ENCODE measurements at places on chromosomes 1 and 21.

- DNase-seq = no peak
Observed at GRCh38 chr1:221837896-221838295, 96.0 kb upstream of the DUSP10 start.

- DNase-seq = no peak
Observed at GRCh38 chr1:9018333-9018732, 7.9 kb downstream of the SLC2A7 start.

- no peak for DNase-seq
Observed at GRCh38 chr1:237701534-237701933, 189.2 kb downstream of the ZP4 start.

DNA sequence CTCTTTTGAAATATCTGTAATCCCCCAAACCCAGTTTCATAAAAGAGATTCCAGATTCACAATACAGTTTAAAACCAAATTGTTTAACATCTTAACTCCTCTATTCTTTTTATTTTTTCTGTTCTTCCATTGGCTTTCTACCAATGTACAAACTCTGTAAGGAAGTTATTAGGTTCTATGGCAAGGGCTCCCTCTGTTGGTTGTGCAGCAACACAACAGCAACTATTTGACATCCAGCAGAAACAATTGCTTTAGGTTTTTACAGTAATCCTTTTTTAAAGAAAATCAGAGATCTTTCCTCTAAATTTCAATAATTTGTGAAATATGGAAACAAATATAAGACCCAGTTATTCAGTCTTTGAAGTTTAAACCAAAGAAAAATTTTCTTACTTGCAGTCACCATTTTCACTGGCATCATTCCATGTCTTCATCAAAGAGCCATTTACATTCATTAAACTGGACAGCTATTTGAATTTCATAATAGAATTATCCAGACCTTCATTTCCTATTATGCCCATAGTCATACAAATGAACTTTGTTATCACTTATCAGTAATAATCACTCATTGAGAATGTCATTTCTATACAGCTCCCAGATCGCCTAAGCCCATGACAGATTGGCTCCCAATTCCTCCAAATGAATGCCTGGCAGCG lies 46.5 kb upstream of the RNF11 start:
- peak; percentile 31 for DNase-seq

DNA sequence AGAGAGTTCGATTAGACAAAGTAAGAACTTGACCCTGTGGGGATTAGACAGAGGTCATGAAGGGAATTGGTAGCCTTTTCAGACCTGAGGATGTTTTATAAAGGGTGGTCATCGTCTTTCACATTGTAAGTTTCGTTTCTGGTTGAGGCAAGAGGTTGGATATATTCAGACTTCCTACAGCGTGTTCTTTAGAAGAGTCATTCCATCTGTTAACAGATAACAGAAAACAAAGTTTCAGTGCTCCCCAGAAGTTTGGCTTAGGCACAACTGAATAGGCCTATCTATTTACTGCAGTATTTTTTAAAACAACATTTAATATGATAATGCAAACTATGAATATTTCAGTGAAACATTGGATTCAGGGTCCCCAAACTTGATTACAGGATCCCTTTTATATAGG lies 17.1 kb upstream of the IVNS1ABP start:
- DNase-seq = no peak

DNA sequence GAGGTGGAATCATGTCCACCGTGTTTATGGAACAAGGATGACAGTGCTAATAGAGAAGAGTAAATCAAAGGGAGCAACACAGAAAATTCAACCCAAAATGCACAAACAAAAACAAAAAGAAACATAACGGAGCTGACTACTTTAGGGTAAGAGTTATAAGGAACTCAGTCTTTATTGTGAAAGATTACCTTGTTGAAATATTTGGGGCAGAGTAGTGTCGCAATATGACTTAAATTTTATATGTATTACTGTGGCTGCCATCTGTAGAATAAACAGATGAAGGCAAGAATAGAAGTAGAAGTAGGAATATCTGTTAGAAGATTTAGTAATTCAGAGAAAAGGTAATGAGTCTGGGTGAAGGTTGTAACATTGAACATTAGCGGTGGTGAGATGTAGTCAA lies 913.9 kb downstream of the BRINP3 start:
- DNase-seq = no peak

GRCh38 chr1:55844322-55844721 lies 629.2 kb upstream of the USP24 start:
- DNase-seq = no peak

DNA sequence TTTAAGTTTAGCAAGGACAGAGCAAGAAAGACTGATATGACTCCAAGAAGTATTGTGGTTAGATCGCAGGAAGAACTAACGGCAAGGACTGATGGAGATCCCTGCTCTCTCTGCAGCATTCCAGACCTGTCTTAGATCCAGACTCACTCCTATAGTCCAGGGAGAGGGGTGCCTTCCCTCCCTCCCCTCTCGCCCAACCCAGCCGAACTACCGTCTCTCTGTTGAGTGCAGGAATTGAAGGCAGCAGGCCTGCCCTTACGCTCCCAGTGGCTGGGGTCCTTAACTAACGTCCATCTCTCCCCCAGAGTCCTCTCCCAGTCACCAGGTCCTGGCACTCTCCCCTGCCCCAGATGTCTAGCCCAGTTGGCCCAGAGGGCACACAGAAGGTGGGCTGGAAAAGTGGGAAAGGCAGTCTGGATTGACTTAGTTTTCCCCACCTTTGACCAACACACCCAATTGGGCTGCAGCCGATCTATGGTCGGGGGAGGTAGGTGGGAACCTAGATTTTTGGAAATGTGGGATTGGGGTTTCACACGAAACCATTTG lies 1.1 kb downstream of the CRABP2 start:
- DNase-seq = no peak

GRCh38 chr21:37871121-37871862 lies 45.0 kb downstream of the KCNJ6 start:
- no peak for DNase-seq
